T-helper 22 cell (primary cell): ENCODE measurements at places on chromosomes 11 and 22.

GRCh38 chr11:47434011-47434786 is 8.0 kb upstream of the PSMC3 start:
- DNase-seq: no peak

DNA sequence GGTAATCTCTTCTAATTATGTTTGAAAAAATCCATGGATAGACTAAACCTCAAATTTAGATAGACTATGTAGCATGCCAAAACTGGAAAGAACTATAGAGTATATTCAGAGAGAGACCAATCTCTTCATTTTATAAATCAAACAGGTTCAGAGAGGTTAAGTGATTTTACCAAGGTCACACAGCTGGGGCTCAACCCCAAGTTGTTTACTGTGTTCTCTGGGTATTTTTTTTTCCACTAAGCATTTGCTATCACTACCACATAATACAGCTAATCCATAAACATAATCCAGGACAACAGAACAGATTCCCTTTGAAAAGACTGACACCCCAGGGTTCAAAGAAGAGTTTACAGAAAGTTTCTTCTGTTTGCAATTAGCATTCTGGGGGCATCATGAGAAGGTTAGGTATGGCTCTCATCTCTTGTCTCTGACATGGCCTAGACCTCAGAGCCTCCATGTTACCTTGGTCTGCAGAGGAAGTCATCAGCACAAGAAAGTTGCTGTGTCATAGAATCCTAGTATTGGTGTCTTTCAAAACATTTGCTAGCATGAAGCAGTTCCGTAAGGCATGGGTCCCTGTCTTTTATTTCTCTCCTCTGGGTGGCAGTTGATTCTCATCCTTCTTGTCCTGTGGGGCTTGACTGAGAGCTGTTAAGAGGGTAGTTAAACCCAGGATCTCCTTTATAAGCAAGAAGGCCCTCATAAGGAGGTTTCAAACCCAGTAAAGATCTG is 94.5 kb upstream of the HSD17B12 start:
- no peak for DNase-seq

- DNase-seq: no peak
These were observed 118.1 kb upstream of the CLPB start for GRCh38 chr11:72552399-72552910.

DNA sequence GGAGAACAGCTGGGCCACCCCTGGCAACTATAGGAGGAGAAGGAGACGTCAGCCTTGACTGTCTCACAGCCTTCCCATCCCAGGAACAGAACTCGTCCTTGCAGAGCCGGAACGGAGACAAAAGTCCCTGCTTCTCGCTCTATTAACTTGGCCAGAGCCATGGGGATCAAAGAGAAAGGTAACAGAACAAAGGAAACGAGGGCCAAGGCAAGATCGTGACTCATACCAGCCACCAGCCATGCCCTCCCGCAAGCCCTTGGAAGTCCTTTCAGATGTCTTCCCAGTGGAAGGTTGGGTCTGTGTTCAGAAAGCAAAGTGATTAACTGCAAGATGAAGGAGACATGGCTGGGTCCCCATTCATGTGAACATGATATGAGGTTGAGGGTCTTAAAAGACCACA is 64.7 kb downstream of the PDE2A start:
- no peak for DNase-seq

- DNase-seq: no peak
These were observed 62.2 kb upstream of the FADD start for GRCh38 chr11:70140711-70141485.

DNA sequence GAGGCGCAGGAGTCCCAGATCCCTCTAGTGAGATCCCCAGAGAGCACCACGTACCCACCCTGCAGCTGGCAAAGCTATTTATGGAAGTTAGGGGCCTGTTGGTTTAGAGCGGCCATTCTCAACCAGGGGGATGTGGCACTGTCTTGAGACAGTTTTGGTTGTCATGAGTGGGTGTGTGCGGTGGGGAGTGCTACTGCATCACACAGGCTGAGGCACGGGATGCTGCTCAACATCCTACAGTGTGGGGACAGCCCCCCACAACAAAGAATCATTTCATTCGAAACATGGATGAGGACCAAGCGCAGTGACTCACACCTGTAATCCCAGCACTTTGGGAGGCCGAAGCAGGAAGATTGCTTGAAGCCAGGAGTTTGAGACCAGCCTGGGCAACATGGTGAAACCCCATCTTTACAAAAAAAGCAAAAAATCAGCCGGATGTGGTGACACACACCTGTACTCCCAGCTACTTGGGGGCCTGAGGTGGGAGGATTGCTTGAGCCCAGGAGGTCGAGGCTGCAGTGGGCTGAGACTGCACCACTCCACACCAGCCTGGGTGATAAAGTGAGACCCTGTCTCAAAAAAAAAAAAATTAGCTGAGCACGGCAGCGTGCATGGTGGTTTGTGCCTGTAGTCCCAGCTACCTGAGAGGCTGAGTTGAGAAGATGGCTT is 28.2 kb downstream of the GGT5 start:
- DNase-seq: no peak

GRCh38 chr11:2814751-2815150 is 70.8 kb downstream of the CDKN1C start:
- no peak for DNase-seq

DNA sequence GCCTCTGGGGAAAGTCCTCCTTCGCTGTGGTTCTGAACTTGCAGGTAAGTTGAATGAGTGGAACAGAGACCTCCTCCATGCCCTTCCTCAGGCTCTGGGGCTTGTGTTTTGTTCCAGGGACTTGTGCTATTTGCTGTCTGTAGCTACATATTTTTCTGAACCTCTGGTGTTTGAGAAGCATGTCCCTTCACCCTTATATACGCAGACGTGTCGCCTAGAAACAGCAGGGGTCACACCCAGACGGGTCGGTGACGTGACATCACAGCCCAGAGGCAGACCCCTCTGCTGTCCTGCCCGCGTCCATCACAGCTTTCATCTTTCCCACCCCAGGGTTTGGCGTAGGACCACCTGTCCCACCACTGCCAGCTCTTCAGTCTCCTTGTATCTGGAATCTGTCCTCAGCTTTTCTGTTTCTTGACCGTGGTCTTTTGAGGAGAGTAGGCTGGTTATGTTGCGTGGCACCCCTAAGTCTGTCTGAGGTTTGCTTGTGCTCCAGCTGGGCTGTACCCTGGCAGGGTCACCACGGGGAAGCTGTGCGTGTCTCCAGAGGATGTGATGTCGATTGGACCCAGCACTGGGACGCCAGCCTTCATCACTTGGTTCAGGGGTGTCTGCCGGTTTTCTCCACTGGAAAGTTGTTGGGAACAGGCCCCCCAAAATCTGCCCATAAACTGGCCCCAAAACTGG is 13.4 kb upstream of the MUC5B start:
- DNase-seq: no peak
